Stomach (tissue), 19 donors: ENCODE measurements at places on chromosomes 13 and 19. TPM values are rescaled to one million over a fixed set of nuclear protein-coding genes. Genes with fewer than 3 reads are reported as not detected.

CYP4F11 gene
- total RNA-seq, result not detected

DNA sequence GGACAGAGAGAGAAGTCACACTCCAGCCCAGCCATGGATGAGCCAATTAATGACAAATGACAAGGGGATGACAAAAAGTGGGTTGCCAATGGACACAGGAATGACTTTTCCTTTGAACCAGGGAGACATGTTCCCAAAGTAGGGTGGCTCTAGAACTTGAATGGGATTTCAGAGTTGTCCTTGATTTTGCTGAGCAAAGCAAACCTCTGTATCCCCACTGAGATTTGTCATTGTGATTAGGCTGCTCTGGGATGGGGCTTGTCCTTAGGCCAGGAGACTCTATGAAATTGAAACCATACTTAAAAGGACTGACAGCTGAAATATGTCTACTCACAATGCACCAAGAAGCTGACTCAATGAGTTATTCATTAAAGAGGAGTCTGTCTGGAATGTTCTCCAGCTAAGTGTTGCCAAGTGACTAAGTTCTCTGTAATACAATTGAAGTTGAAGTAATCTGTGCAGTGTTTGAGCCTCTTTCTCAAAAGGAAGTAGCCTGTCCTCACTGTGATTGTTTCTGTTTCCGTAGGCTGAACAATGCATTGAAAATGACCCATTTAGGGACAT, 69.0 kb upstream of the PCDH9 start:
- no peak for DNase-seq

DNA sequence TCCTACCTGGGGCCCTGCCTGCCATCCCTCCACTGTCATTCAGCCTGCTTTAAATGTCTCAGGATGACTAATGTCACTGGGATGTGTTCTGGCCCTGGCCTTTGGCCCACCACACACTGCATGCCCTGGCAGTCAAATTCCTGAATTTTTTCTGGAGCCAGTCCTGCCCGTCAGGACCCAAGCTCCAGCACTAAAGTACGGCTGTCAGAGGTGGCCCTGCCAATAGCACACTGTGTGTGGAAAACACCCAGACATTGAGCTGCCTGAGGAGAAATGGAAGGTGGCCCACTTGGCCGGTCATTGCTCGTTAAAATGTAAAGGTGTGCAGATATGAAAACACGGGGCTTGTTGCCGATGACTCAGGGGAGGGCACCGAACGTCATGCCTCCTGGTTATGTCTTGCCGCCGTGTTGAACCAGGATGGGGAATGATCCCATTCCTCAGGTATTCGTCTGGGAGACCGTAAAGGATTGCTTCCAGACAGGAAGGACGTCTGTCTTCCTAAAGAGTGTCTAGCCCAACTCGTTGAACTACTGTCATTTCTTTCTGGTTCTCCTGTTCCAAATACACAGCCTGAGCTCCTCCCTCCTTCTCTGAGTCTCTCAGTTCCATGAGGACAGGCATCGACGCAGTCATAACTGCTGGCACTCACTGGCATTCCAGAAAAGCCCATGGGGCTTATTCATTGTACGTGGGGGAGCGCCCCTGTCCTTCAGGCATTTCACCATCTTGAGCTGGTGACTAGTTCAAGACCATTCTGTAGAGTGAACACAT, 40.6 kb downstream of the COL4A2 start:
- no peak for DNase-seq

DNA sequence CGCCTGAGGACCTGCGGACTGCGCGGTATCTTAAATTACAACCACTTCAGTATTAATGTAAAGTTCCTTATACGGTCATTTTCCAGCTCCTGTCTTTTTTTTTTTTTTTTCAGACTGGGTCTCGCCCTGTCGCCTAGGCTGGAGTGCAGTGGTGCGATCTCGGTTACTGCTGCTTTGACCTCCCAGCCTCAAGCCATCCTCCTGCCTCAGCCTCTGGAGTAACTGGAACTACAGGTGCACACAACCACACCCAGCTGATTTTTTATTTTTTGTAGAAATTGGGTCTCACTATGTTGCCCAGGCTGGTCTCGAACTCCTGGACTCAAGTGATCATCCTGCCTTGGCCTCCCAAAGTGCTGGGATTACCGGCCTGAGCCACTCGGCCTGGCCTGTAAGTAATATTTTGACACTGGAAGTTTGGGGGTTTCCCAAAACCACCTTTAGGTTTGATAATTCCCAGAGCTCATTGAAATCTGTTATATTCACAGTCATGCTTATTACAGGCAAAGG, 406 bp upstream of the EID2B start:
- no peak for DNase-seq

- no peak for DNase-seq
Observed at GRCh38 chr13:73417012-73417615, 358.3 kb downstream of the KLF5 start.

- peak; percentile 49 for DNase-seq
Observed at GRCh38 chr13:27022571-27023311, 148.9 kb downstream of the USP12 start.

GRCh38 chr13:63425131-63425530, 2009.5 kb upstream of the PCDH20 start:
- DNase-seq, result no peak

MISP3 gene
- 2.0 TPM for total RNA-seq

- DNase-seq, result peak; percentile 96
Observed at GRCh38 chr19:6464070-6464873, at the start of gene CRB3. Gene CRB3 (plus strand): TSS chr19:6464271. CDS start chr19:6464702, 431 bp downstream.

DNA sequence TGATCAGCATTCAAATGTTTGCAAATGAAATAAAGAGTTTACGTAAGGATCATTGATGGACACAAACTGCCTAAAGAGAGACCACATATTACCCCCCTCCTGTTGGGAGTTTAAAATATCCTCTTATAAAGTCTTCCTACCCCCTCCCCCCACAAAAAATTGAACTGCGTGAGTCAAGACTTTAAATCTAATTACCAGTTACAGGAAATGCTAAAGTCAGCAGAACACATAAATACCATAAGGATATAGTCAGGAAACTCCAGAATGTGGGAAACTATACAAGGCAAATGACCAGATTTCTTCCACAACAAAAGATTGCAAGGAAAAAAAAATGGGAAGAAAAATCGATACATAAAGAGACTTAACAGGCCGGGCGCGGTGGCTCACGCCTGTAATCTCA, 44.4 kb upstream of the FARP1 start:
- no peak for DNase-seq

DNA sequence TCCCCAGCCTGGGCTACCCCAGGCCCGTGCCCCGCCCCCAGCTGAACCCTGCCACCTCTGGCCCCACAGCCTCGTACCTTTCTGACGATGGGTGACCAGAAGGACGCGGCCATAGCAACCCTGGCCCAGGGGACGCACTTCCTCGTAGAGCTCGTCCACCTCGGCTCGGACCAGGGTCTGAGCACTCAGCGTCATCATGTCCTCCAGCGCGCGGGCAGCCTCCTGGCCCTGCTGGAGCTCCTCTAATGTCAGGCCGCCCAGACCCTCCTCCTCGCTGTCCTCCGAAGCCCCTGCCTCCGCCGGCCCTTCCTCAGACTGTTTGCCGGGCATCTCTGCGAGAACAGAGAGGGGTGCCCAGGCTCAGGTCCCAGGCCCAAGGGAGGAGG, 975 bp downstream of the SBK2 start:
- no peak for DNase-seq

DNA sequence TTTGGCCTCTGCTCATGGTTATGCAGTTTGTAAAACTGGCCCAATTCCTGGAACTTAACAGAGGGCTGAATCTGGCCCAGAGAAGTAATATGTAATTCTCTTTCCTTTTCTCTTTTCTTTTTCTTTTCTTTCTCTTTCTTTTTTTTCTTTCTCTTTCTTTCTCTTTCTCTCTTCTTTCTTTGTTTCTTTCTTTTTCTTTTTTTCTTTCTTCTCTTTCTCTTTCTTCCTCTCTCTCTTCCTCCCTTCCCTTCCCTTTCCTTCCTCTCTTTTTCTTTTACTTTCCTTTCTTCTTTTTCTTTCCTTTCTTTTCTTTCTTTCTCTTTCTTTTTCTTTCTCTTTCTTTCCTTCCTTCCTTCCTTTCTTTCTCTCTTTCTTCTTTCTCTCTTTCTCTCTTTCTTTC, 88.8 kb upstream of the SLITRK5 start:
- no peak for DNase-seq

DNA sequence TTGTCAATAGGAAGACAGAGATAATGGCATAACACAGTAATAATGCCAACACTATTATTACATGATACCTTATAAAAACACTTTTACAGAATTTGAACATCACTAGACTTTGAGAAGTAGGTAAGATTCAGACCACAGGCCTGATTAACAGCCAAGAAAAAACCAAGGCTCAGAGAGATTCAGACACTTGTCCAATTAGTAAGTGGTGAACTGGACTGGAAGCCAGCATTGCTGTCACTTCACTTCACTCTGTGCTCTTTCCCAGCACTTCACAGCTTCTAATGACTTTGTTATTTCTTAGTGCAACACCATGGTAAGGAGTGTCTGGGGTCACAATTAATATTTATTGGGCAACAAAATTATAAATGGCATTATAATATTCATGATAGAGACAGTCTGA, 91.9 kb downstream of the TRPC4 start:
- no peak for DNase-seq

- DNase-seq, result peak; percentile 78
Observed at GRCh38 chr19:2034729-2035589, 16.1 kb downstream of the MKNK2 start.

DNA sequence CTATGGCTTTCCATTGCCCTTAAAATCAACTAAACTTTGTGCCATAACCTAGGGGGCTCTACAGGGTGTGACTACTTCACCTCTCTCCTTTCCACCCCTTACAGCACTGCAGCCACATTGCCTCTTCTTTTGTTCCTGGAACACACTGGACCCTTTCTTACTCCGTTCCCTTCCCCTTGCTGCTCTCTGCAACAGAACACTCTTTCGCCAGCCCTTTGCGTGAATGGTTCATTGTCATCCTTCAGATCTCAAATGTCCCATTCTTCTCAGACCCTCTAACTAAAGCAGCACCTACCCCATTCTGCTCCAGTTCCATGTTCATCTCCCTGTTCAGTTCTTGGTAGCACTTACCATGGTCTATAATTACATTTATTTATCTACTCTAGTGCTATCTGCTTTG, 208.3 kb downstream of the OXGR1 start:
- no peak for DNase-seq
